ENCODE measurements at places on chromosomes 11 and 22.

- DNase-seq = no peak
These were observed 9.9 kb downstream of the OSBPL5 start for GRCh38 chr11:3155216-3155615.

- no peak for DNase-seq
These were observed 13.7 kb downstream of the SCN4B start for GRCh38 chr11:118138839-118139420.

GRCh38 chr11:65124480-65125196, 2.5 kb downstream of the MRPL49 start:
- DNase-seq = no peak

DNA sequence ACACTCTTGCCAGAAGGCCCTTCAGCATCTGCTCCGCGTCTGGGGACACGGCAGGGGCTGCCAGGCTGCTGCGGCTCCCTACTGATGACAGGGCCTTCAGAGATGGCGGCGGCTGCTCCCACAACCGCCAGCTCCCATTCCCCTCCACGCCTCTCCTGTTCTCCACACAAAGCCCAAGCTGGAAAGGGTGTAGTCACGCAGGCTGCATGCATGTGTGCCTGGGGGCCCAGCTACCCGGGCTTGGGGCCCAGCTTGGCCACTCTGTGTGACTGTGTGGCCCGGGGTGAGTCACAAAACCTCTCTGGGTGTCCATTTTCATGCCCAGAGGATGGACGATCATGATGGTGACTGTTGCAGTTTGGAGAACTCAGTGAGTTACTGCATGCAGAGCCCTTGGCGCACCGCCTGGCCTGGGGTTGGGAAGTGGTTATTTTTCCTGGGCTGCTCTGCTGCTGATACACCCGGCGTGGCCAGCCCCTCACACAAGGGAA, 31.7 kb upstream of the PARVB start:
- no peak for DNase-seq

- DNase-seq = no peak
These were observed 76.2 kb downstream of the SVIP start for GRCh38 chr11:22753416-22753815.

GRCh38 chr22:25114369-25115362, 85.0 kb upstream of the CRYBB3 start:
- DNase-seq = no peak

GRCh38 chr11:127412722-127413380, 412.3 kb upstream of the KIRREL3 start:
- no peak for DNase-seq

- no peak for DNase-seq
These were observed 32.6 kb downstream of the YPEL1 start for GRCh38 chr22:21702700-21703683.

GRCh38 chr11:77299528-77299993, 1.9 kb downstream of the GDPD4 start:
- no peak for DNase-seq

GRCh38 chr11:112965656-112966055, 4.4 kb downstream of the NCAM1 start:
- DNase-seq = no peak

- no peak for DNase-seq
These were observed 13.0 kb downstream of the TUB start for GRCh38 chr11:8093931-8094575.

GRCh38 chr11:73397468-73398131, 21.4 kb downstream of the RELT start:
- no peak for DNase-seq

GRCh38 chr22:21100149-21101032, 54.6 kb downstream of the LRRC74B start:
- DNase-seq = no peak

- DNase-seq = no peak
These were observed 1.8 kb upstream of the NCF4 start for GRCh38 chr22:36858966-36859365.

DNA sequence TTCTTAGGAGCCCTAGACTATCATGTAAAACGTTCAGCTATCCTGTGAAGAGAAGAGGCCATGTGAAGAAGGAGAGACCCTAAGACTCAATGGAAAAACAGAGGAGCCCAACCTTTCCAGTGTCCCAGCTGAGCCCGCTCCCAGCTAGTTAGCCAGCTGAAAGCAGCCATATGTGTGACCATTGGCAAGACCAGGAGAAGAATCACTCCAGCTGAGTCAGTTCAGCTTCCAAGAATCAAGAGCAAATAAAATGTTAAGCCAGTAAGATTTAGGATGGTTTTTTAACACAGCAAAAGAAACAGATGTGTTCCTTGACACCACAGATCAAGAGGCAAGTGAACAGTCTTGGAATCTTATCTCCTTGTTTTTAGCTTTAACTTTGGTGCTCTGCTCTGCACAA, 108.0 kb downstream of the CCDC81 start:
- no peak for DNase-seq

All from activated T-cell treated with anti-CD3 and anti-CD28 coated beads for 48 hours (primary cell).